Effector memory CD8-positive, alpha-beta T cell (primary cell): ENCODE measurements at places on chromosomes 2 and 18.

GRCh38 chr2:147511491-147511948, 333.3 kb upstream of the ACVR2A start:
- DNase-seq, result no peak

GRCh38 chr18:46373131-46373530, 268.9 kb downstream of the HAUS1 start:
- no peak for DNase-seq

- DNase-seq, result no peak
These were observed 4.6 kb upstream of the MLPH start for GRCh38 chr2:237482485-237482884.

GRCh38 chr2:11437602-11438001, 28.4 kb downstream of the E2F6 start:
- no peak for DNase-seq

- DNase-seq, result no peak
These were observed 16.4 kb downstream of the PXDN start for GRCh38 chr2:1727796-1728474.
